A549 treated with GW870086 at 1 μM for 4 hours (cell line): ENCODE measurements at places on chromosomes 2 and 18. TPM values are rescaled to one million over a fixed set of nuclear protein-coding genes. Genes with fewer than 3 reads are reported as not detected.

Gene RUFY4
- total RNA-seq: 0.23 TPM in 1 of 5 replicates, not detected in the others

Gene SNTG2
- not detected in 5 replicates for total RNA-seq

Gene NFATC1
- 4.9 to 6.3 TPM (median 6.2 TPM) in 5 replicates for total RNA-seq

Gene ARHGAP28
- total RNA-seq: 0.02 to 0.08 TPM (median 0.03 TPM) in 3 of 5 replicates, not detected in the others

Gene DNPEP
- 54.9 to 67.6 TPM (median 60.7 TPM) in 5 replicates for total RNA-seq

Gene RND3
- total RNA-seq: 44.2 to 54.3 TPM (median 48.1 TPM) in 5 replicates

Gene UPP2
- not detected in 5 replicates for total RNA-seq

Gene CFAP210
- total RNA-seq: 0.13 to 0.81 TPM (median 0.42 TPM) in 5 replicates

Gene UGT1A8
- 0.07 to 0.28 TPM in 2 of 5 replicates, not detected in the others for total RNA-seq

Gene GPC1
- total RNA-seq: 159 to 236 TPM (median 226 TPM) in 5 replicates

Gene LCT
- 0.02 to 0.07 TPM (median 0.03 TPM) in 5 replicates for total RNA-seq

Gene FAM110C
- 0.13 to 0.71 TPM (median 0.23 TPM) in 5 replicates for total RNA-seq

Gene NLRC4
- 0.03 to 0.09 TPM (median 0.09 TPM) in 4 of 5 replicates, not detected in the other for total RNA-seq

Gene SNED1
- total RNA-seq: 0.79 to 2.5 TPM (median 1.2 TPM) in 5 replicates

Gene TUBA3E
- 0.29 to 0.83 TPM (median 0.62 TPM) in 5 replicates for total RNA-seq

Gene MAP3K19
- total RNA-seq: not detected in 5 replicates

Gene CYB5A
- 129 to 140 TPM (median 138 TPM) in 5 replicates for total RNA-seq

Gene SLC16A14
- 0.43 to 1.6 TPM (median 0.80 TPM) in 5 replicates for total RNA-seq

Gene CCDC68
- 2.4 to 4.2 TPM (median 3.2 TPM) in 5 replicates for total RNA-seq

Gene GPAT2
- not detected in 5 replicates for total RNA-seq

Gene MRPL53
- 112 to 151 TPM (median 135 TPM) in 5 replicates for total RNA-seq

Gene TACR1
- 0.06 to 0.23 TPM (median 0.07 TPM) in 3 of 5 replicates, not detected in the others for total RNA-seq

Gene GNLY
- total RNA-seq: 0.28 TPM in 1 of 5 replicates, not detected in the others

Gene SMAD4
- 43.8 to 57.5 TPM (median 52.7 TPM) in 5 replicates for total RNA-seq

Gene TRABD2A
- total RNA-seq: 8.4 to 13.6 TPM (median 13.4 TPM) in 5 replicates

Gene SKOR2
- not detected in 5 replicates for total RNA-seq

Gene SRSF7
- total RNA-seq: 303 to 407 TPM (median 345 TPM) in 5 replicates

Gene AQP12B
- total RNA-seq: not detected in 5 replicates

Gene CFC1
- total RNA-seq: 0.09 TPM in 1 of 5 replicates, not detected in the others

Gene TDRD15
- not detected in 5 replicates for total RNA-seq

Gene KLHL14
- total RNA-seq: not detected in 5 replicates

Gene SPATA3
- not detected in 5 replicates for total RNA-seq

Gene FAM161A
- total RNA-seq: 4.7 to 8.0 TPM (median 7.3 TPM) in 5 replicates

Gene ALPG
- total RNA-seq: 0.24 to 0.47 TPM (median 0.38 TPM) in 5 replicates

Gene NGEF
- 14.5 to 19.4 TPM (median 18.1 TPM) in 5 replicates for total RNA-seq

Gene VIL1
- 0.08 to 0.68 TPM (median 0.27 TPM) in 5 replicates for total RNA-seq

Gene TUBA4B
- 0.13 to 0.34 TPM (median 0.19 TPM) in 3 of 5 replicates, not detected in the others for total RNA-seq

Gene DCDC2C
- 0.19 to 0.68 TPM (median 0.30 TPM) in 3 of 5 replicates, not detected in the others for total RNA-seq

Gene CNDP1
- total RNA-seq: not detected in 5 replicates

Gene CHN1
- total RNA-seq: 15.4 to 19.1 TPM (median 17.5 TPM) in 5 replicates

Gene ARHGAP15
- 0.25 TPM in 1 of 5 replicates, not detected in the others for total RNA-seq

Gene ATP6V1B1
- total RNA-seq: 1.2 to 2.5 TPM (median 2.4 TPM) in 5 replicates

Gene RAX
- total RNA-seq: not detected in 5 replicates

Gene ERBB4
- not detected in 5 replicates for total RNA-seq

Gene KCTD18
- total RNA-seq: 8.9 to 11.0 TPM (median 9.9 TPM) in 5 replicates

Gene REEP1
- total RNA-seq: 0.77 to 1.1 TPM (median 1.1 TPM) in 5 replicates

Gene IL1RN
- 0.10 to 0.62 TPM (median 0.53 TPM) in 5 replicates for total RNA-seq

Gene NEU2
- total RNA-seq: not detected in 5 replicates

Gene KCNJ13
- not detected in 5 replicates for total RNA-seq

Gene ANKRD30BL
- not detected in 5 replicates for total RNA-seq

Gene FBXO48
- 0.34 to 0.61 TPM (median 0.52 TPM) in 5 replicates for total RNA-seq

Gene RBM44
- 0.23 to 0.33 TPM (median 0.24 TPM) in 4 of 5 replicates, not detected in the other for total RNA-seq

Gene BARD1
- 5.1 to 7.6 TPM (median 5.8 TPM) in 5 replicates for total RNA-seq

Gene CYTIP
- not detected in 5 replicates for total RNA-seq

Gene LYG2
- total RNA-seq: not detected in 5 replicates

Gene AQP12A
- total RNA-seq: not detected in 5 replicates

Gene CHRNA1
- not detected in 5 replicates for total RNA-seq
